ENCODE measurements at places on chromosomes 11 and 22.

DNA sequence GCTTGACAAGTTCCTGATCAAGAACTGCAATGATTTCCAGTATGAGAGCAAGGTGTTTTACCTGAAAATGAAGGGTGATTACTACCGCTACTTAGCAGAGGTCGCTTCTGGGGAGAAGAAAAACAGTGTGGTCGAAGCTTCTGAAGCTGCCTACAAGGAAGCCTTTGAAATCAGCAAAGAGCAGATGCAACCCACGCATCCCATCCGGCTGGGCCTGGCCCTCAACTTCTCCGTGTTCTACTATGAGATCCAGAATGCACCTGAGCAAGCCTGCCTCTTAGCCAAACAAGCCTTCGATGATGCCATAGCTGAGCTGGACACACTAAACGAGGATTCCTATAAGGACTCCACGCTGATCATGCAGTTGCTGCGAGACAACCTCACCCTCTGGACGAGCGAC is 12.0 kb downstream of the YWHAH start:
- no peak for DNase-seq

GRCh38 chr11:132357811-132358572 is 987.6 kb downstream of the NTM start:
- no peak for DNase-seq

DNA sequence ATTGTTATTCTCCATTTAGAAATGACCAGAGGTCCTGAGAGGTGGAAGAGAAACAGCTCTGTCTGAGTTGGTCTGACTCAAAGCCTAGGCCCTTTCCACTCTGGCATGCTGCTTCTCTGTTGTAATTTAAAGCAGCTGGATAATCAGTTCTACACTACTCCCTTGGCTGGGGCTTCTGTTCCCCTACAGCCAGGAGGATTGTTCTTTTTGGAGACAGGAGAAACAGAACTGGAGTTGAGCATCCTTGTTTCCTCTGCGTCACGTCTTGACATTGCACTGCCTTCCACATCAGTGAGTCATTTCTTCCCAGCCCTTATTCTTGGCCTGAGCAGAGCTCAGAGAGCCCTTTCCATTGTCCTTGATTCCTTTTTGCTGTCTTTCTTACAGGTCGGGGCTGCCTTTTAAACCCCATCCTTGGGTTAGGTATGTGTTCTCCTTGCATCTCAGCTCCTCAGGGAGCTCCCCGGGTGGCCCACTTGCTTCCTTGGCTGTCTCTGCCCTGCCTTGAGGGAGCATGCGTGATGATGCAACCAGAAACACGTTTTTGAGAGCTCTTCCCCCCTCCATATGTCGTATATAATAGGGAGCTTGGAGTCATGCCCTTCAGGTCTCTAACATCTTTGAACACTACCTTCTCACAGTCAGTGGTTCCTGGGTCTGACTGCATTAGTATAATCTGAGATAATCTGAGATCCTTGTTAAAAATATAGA is 35.7 kb downstream of the CYB5R2 start:
- no peak for DNase-seq

GRCh38 chr11:20089796-20090653 is 70.2 kb downstream of the DBX1 start:
- DNase-seq, result no peak

DNA sequence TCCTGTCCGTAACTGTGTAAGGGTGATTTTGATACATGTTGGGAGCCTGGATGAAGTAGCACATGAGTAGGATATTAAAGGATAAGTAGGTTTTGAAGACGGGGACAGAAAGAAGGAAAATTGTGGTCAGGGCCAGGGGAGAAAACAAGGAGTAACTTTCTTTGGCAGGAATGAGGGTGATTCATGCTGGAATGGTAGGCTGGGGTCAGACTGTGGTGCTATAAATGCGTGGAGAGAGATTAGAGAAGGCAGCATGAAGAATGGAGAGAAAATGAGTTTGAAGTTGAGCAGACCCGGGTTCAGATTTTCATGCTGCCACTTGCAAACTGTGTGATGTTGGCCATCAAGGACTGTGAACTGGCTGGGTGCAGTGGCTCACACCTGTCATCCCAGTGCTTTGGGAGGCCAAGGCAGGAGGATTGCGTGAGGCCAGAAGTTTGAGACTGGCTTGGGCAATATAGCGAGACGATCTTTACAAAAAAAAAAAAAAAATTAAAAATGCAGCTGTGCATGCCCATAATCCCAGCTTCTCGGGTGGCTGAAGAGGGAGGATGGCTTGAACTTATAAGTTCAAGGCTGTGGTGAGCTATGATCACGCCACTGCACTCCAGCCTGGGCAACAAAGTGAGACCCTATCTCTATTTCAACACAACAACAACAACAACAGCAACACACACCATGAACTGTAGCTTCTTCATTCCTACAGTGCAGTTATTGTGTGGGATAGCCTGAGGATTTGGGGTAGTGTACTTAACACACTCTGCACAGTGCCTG is 22.3 kb downstream of the ZBTB16 start:
- DNase-seq, result no peak

DNA sequence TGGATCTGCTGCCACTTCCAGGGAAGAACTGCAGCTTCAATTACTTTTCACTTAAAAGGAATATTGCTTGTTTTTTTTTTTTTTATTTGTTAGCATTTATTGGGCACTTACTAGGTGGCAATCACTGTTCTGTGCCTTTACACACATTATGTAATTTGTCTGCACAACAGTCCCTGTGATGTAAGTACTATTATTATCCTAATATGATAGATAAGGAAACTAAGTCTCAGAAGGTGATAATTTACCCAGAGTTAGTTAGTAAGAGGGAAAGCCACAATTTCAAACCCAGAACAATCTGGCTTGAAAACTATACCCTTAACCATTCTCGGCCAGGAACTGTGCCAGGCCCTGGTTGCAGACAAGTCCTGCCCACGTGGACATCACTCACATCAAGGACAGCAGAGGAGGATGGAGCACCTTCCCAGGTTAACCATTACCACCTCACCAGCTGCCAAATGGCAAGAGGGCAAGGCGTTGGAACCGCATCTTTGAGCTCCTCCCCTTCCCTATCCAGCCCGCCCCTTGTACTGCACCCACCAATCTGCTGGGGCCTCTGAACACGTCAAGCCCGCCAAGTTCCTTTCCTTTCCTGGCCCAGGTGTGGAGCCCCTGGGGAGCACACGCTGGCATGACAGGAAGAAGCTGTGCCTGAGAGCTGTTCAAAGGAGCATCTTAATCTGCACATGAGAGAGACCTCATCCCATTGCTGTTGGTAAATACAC is 78.4 kb downstream of the NAV2 start:
- DNase-seq, result no peak
